ENCODE measurements at places on chromosomes 13 and 19.

DNA sequence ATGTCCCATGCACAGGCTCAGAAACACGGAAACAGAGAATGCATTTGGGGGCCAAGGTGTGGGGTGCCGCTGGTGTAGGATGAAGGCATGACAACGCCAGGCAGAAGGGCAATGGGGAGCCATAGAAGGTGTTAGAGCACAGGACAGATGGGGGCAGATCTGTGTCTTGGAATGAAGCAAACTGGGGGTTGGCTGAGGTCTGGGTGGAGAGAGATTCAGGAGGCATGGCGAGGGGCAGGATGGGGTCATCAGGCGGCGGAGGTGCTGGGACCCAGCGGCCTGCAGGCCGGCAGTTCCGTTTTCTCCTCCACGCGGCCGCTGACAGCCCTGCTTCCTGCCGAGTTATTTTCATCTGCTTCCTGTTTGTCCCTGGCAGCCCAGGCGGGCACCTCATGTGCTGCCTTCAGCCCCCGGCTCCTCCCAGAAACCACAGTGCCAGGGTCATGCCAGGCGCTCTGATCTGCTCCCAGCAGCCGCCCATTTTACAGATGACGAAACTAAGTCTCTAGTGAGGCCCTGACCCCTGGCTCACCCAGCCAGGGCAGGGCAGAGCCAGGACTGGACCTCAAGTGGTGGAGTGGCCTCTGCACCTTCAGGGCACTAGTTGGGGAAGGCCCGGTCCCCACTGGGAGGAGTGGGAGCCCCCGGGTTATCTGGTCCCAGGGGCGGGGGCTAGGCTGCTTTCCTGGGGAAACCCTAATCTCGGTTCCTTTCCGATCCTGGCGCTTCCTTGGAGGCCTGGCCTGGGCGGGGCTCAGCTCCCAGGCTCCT, 2.2 kb downstream of the ARHGAP45 start:
- no peak for DNase-seq

DNA sequence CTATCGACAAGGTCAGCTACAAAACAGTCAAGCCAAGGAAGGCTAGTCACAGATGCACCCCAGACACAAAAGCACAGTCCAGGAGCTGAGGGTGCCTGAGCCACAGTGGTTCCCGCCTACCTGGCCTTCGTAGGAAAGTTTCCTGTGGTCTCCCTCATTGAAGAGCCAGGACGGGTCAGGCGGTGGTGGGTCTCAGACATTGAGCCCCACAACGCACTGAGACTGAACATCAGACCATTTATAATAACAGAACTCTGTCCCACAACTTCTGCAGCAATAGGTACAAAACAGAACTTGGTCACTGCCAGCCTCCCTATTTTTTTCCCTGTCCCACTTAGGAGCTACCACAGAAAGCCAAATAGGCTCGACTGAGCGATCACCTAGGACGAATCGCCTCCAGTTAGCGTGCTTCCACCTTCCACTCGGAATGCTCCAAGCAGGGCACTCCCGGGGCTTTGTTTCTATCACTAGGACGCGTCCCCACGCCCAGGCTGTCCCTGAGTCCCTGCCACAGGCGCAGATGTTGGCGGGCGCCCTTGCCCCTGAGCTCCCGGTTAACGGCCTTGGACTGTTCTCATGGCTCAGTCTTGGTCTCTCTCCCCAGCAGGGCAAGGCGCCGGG, 640 bp upstream of the ZNF544 start:
- DNase-seq, result no peak

GRCh38 chr19:40717880-40718773, 1.2 kb downstream of the ITPKC start:
- peak; percentile 51 for DNase-seq

GRCh38 chr13:97723655-97724054, 229.8 kb upstream of the IPO5 start:
- no peak for DNase-seq

- no peak for DNase-seq
These were observed 33.8 kb upstream of the MYO16 start for GRCh38 chr13:108595436-108596274.

GRCh38 chr19:275000-275399, 16.2 kb downstream of the PLPP2 start:
- no peak for DNase-seq

DNA sequence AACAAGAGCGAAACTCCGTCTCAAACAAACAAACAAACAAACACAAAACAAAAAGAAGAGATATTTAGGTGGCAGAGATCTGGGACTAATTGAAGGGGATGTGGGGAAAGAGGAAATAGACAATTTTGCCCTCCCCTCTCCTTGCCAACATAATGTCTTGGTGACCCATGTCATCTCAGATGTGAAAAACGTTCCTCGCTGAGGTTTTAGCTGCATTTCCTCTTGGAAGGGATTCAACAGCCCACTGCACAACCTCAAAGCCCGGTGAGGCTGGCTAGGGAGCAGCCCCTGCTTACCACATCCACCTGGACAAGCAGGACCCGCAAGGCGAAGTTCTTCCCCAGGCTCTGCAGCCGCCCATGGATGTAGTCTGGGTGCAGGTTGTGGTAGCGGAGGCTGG, 4.9 kb downstream of the ERCC1 start:
- DNase-seq, result no peak

- no peak for DNase-seq
These were observed 9.5 kb downstream of the HOMER3 start for GRCh38 chr19:18931316-18932162.

- DNase-seq, result no peak
These were observed 62.9 kb upstream of the KLF2 start for GRCh38 chr19:16261584-16262368.

DNA sequence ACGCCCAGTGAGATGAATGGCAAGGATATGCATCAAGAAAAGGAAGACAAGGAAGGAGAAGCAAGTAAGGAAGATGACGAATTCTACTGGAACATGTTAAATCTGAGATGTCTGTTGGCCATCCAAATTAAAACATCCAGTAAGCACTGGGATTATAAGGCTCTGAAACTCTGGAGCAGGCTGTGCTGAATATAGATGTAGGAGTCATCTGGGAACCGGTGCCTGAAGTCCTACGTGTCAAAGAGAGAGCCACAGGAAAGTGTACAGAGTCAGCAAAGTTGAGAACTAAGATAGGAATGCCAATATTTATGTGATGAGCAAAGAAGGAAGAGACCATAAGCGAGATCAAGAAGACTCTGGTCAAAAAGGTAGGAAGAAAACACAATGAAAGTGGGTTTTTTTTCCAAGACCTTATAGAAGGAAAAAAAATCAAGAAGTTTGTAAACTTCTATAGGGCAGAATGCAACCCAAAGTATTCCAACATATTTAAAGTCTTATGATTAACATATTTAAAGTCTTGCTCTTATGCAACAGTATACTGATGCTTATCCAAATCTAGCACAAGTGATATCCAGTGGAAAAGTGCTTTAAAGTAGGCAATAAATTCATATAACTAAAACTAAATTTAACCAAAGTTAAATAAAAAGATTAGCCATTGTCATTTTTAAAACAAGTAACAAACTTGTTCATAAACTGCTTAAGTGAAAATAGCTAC, 51.2 kb upstream of the EEF1AKMT1 start:
- no peak for DNase-seq

- no peak for DNase-seq
These were observed 84.3 kb downstream of the RNASEH2B start for GRCh38 chr13:50993934-50994333.

DNA sequence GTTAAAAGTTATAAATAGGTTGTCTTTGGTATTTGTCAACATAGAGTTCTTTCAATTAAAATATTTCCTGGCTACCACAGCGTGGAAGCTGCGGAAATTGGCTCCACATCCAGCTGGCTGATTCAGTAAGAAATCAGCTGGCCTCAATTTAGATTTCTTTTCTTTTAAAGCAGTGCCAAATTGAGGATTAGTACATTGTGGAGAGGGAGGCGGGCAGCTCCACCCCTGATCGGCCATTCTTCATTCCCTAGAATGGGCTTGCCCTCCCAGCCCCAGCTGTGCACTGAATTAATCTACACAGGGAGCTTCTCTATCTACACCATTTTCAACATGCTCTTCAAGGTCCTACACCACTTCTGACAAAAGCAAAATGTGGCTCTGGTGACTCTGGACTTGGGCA, 624.8 kb downstream of the DACH1 start:
- DNase-seq, result no peak

DNA sequence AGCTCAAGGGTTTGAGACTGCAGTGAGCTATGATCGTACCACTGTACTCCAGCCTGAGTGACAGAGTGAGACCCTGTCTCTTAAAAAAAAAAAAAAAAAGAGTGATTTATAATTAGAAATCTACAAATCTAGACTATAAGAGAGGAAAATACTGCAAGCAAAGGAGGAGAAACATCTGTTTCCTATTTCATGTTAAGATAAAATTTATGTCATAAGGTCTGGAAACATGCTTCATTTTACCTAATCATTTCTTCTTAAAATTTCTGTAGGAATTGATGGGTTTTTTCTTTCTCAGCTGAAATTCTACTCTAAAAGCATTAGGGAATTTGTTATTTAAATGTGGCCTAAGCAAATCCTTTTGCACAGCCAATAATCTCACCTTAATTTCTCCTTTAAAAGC, 53.2 kb downstream of the C13orf42 start:
- DNase-seq, result no peak

DNA sequence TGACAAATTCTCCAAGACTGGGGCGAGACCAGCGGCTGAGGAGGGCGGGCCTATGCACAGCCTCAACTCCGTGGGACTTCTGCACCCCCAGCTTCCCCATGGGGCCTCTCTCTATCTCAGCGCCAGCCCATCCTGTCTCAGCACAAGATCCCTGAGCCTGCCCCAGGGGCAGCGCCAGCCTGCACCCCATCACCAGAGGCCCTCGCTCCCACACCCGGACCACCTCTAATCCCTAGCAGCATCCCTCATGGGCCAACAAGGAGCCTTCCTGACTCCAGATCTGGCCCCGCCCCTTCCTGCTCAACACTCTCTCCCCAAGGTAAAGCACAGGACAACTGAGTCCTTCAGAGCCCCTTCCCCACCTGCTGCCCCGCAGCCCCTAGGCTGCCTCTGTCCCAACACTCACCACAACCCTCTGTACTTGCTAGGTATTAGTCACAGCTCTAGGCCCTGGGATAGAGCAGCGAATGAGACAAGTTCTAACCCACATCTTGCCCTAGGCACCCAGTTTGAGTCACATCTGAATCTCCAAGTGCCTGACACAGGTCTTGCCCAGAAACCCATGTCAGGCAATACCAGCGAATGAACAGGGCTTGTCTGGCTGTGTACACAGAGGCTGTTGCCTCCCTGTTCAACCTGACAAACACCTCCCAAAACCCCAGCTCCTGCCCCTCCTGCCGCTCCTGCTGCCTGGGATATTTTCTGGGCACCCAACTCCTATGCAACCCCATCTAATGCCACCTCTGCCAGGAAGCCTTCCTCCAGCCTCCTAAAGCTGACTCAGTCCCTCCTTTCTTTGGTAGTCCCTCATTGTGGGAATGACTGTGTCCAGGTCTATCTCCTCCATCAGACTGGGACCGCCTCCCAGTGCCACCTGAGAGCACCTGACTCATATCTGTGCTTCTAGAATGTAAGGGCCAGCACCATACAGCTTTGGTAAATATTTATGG, 18.6 kb downstream of the GRIK5 start:
- no peak for DNase-seq

DNA sequence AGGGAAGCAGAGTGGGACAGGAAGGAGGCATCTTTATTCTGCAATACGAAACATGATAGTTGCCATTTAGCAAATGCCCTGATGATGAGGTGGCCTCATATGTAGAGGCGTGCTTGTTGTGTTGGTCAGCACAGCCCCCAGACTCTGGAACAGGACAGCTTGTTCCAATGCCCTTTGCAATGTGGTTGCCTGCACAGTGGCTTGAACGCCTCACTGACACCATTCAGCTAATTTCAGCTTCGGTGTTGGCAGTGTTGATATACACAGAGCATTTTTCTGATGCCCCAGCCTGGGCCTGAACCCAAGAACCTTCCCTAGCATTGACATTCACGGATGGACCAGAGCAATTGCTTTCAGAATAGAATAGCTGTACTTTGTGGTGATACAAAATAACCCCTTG, 133.3 kb downstream of the HS6ST3 start:
- DNase-seq, result no peak

- peak; percentile 71 for DNase-seq
These were observed 58.3 kb downstream of the GPALPP1 start for GRCh38 chr13:45047394-45048310.

GRCh38 chr19:36113894-36114720, 568 bp downstream of the POLR2I start:
- DNase-seq, result peak; percentile 63

- no peak for DNase-seq
These were observed 80.7 kb downstream of the ATP11A start for GRCh38 chr13:112770504-112770903.

GRCh38 chr19:41415154-41415571, 12.0 kb downstream of the B3GNT8 start:
- no peak for DNase-seq

- no peak for DNase-seq
These were observed 113.3 kb upstream of the SOX1 start for GRCh38 chr13:111953546-111954178.

- peak; percentile 95 for DNase-seq
These were observed 56.5 kb downstream of the VAV1 start for GRCh38 chr19:6828698-6829633.

DNA sequence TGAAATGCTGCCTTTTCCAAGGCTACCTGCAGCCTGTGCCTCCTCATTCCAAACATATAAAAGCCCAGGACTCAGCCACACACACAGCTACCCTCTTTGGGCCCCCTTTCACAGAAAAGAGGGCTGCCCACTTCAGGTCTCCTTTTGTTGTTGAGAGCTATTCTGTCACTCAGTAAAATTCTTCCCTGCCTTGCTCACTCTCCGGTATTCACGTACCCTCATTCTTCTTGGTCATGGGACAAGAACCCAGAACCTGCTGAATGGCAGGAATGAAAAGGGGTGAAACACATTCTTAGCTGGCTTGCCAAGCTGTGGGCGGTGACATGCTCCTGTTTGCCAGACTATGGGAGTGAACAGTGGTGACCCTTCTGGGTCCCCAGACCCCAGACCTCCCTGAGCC, 338.0 kb upstream of the ATXN8OS start:
- DNase-seq, result no peak

DNA sequence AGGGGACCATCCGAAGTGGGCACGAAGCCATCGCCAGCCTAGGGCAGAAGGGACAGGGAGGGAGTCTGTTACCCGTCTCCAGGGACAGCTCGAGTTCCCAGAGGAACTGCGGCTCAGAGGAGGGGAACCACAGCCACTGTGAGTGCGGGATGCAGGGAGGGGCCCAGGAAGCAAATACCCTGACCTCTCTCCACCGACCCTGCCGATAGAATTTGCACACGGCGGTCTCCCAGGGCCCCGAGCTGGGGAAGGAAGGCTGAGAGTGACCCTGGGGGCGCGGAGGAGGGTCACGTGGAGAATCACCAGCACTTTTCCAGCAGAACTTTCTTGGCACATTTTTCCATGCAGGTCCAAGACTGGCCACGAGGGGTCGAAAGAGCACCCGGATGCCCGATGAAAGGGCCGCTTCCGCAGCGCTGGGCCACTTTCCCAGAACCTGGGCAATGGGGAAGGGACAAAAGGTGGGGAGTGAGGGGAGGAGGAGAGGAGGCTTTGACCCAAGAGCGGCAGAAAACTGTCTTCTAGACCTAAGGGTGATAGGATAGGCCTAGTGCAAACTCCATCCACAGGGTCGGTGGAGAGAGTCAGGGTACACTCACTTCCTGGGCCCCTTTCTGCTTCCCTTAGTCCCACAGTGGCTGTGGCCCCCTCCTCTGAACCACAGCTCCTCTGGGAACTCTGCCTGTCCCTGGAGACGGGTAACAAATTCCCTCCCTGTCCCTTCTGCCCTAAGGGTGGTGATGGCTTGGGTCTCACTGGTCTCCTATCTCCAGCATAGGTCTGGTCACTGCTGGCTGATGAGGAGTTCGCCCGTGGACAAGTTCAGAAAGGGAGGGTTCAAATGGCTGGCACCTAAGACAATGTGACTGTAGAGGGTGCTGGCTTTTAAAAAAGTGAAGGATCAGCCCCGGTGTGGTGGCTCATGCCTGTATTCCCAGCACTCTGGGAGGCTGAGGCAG, 5.3 kb upstream of the GPR4 start:
- DNase-seq, result peak; percentile 81
